Spleen (tissue), 13 donors: ENCODE measurements at places on chromosomes 12 and 14.
A peak's percentile ranks its signal among the peaks of the same experiment; 100 is the strongest.

DNA sequence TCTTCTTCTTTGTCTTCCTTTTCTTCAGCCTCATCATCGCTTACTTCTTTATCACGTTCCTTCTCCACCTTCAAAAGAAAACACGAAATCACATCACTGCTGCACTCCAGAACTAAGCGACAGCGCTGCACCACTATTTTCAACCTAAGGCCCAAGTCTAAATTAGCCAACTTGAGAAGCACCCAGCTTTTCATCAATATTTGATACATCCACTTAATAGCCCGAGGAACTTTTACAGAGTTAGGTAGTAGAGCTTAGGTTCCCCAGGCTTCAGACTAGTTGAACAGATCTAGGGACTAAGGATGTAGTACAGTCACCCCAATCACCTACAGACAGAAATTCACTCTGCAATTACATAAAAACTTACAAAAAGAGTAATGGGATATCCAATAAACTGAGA is 1.9 kb downstream of the HSP90AA1 start:
- no peak for DNase-seq

DNA sequence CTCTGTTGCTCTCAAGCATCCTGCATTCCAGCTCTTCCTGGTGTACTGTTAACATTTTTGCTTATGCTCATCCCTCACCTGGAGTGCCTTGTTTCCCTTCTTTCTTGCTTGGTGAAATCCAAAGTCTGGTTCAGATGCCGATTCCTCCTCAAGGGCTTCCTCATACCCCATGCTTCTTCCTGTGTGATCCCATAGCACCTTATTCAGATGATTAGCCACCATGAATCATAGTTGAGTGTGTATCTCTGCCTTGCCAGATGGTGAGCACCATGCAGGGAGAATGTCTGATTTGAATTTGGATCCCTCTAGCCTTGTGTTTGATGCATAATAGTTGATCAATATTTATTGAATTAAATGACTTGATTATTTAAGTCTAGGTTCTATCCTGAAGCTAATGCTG is 39.4 kb upstream of the ANO4 start:
- DNase-seq, result no peak

GRCh38 chr12:75651342-75651695 is 139.9 kb upstream of the KRR1 start:
- no peak for DNase-seq

GRCh38 chr12:111494676-111495075 is 89.0 kb downstream of the SH2B3 start:
- DNase-seq, result no peak

DNA sequence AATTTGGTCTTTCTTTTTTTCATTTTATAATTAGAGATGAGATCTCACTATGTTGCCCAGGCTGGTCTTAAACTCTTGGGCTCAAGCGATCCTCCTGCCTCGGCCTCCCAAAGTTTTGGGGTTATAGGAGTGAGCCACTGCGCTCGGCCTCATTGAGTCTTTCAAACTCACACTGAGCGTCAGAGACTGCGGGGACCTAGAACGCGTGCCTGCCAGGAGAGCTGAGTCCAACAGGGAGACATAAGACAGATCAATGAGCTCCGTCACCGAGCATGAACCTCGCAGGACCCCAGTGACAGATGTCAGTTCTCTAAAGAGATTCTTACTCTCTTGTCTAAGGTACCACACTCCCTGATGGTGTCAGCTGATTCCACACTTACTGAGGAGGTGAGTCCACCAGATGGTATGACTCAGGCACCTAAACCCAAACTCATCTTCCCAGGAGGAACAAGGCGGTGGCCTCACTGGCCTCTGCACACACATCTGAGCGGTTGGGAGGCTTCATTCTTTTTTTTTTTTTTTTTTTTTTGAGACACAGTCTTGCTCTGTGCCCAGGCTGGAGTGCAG is 58.9 kb downstream of the CCDC88C start:
- peak; percentile 51 for DNase-seq

GRCh38 chr12:120688527-120689071 is 1.6 kb downstream of the MLEC start:
- DNase-seq, result no peak

GRCh38 chr12:42585154-42585840 is 4.2 kb downstream of the PRICKLE1 start:
- DNase-seq, result no peak

DNA sequence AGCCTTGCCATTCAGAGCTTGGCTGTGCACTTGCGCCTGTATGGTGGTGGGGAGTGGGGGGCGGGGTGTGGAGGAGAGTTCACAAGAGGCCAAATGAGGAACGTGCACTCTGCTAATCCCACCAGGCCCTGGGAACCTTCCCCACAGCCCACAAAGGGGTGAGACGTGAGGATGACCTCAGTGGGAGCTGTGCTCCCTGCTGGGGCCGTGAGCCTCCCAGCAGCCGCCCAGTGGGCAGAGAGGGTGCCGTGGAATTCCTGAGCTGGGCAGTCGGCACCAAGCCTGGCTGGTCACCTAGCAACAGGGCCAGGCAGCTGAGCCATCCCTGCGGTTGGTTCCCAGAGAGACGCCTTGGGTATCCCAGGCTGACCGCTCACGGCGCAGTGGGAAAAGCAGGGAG is 53.7 kb downstream of the CCNK start:
- DNase-seq, result no peak

- DNase-seq, result no peak
These were observed 458.8 kb upstream of the NOVA1 start for GRCh38 chr14:27056586-27056985.

DNA sequence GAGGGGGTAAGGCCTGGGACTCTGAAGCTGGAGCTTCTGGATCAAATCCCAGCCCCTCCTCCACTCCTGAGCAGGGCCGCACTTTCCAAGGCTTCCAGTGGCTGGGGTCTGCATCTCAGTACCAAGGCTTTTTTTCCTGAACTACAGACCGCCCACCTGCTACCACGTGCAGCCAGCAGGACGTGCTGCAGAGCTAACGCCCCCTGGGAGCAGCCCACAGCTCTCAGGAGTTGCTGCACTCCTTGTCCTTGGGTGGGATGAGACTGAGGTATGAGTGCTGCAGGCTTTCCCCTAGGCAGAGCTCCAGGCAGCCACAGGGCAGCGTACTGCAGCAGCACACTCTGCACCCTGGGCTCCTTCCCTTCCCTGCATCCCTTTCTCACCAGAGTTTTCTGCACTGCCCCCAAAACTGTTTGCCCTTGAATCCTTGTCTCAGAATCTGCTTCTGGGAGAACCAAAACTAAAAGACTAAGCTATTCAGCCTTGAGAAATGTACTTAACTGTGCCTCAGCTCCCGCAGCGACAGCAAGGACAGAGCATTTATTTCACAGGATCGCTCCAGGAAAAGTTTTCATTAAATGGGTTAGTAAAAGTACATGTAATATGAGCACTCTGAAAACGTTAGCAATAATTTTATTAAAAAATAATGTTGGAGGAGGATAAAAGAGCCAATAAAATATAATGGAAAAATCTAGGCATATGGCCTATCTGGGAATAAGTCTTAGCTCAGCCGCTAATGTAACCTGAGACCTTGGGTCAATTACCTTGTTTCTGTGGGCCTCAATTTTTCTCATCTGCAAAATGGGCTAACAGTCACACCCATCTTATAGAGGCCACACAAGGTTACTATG is 25.5 kb downstream of the RBM19 start:
- no peak for DNase-seq

DNA sequence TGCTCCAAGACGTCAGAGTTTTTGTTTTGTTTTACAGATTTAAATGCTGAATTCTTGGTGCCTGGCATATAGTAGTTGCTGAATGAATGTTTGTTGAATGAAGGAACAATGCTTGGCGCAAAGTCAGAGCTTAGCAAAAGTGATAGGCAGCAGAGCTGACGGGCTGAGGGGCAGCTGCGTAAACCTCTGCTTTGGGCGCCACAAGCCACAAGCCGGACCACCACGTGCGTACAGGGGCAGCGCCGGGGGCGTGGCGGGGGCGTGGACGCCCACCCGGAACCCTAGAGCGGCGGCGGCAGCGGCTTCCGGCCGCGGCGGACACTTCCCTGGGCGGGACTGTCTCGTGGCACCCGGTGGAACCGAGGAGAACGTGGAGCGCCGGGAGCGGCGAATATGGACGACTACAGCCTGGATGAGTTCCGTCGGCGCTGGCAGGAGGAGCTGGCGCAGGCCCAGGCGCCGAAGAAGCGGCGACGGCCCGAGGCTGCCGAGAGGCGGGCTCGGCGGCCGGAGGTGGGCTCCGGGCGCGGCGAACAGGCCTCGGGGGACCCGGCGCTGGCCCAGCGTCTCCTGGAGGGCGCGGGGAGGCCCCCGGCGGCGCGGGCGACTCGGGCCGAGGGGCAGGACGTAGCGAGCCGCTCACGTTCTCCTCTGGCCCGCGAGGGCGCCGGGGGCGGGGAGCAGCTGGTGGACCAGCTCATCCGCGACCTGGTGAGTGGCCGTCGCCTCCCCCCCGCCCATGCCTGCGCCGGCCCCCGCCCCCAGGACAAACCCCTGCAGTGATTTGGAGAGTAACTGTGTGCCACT is at the start of gene FBXW8:
TSS of gene FBXW8 (plus strand) at position 306 of the 807 bp plus-strand sequence. CDS start at position 394, 88 bp downstream.
- DNase-seq, result peak; percentile 92
